ENCODE measurements at places on chromosomes 12 and 14.

- no peak for DNase-seq
Measured at GRCh38 chr14:77691259-77691658, 16.6 kb downstream of the ALKBH1 start.

GRCh38 chr14:100983710-100984109 lies 80.2 kb upstream of the RTL1 start:
- no peak for DNase-seq

DNA sequence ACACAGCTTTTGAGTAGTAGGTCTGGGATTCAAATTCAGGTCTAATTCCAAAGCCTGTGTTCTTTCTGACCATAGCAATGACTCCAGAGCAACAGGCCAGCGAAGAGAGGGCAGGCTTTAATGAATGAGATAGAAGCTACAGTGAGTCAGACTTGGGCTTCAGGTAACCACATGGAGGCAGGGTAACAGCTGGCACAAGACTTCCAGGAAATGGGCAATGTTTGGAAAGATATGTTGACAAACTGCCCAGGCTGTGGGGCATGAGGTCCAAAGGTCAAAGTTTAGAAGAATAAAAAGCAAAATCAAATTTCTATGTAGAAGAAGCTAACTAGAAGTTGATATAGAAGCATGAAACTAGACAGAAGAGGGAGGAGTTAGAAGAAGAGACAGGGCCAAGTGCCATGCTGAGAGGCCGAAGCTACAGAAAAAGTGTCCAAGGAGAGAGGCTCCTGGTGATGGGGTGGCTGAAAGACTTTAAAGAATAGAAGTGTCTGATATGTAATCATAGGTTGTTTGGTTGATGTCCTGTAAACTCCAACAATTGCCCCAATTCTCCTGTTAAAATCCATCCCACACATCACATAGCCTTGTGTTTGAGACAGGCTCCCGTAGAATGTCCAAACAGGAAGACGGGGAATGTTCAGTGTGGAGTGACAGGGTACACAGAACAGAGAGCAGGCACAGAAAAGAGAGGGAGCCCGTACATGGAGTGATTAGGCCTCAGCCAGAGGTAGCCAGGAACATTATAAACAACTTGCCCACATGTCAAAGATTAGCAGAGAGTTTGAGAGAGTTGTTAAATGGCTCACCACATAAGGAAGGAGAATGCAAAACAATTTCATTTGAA lies 384.7 kb downstream of the CCDC91 start:
- DNase-seq: no peak

GRCh38 chr12:4736091-4736490 lies 15.9 kb downstream of the GALNT8 start:
- no peak for DNase-seq

- no peak for DNase-seq
Measured at GRCh38 chr14:98259881-98260280, 1012.1 kb downstream of the BCL11B start.
